NK-92 treated with Interleukin-12 subunit alpha and Interleukin-12 subunit beta, amount 100 ng/mL, for 24 hours (cell line): ENCODE measurements at places on chromosomes 13 and 19.

GRCh38 chr19:28706693-28707092 is 506.3 kb downstream of the UQCRFS1 start:
- no peak for DNase-seq

GRCh38 chr19:51551673-51552432 is 19.2 kb upstream of the ZNF175 start:
- DNase-seq: no peak

DNA sequence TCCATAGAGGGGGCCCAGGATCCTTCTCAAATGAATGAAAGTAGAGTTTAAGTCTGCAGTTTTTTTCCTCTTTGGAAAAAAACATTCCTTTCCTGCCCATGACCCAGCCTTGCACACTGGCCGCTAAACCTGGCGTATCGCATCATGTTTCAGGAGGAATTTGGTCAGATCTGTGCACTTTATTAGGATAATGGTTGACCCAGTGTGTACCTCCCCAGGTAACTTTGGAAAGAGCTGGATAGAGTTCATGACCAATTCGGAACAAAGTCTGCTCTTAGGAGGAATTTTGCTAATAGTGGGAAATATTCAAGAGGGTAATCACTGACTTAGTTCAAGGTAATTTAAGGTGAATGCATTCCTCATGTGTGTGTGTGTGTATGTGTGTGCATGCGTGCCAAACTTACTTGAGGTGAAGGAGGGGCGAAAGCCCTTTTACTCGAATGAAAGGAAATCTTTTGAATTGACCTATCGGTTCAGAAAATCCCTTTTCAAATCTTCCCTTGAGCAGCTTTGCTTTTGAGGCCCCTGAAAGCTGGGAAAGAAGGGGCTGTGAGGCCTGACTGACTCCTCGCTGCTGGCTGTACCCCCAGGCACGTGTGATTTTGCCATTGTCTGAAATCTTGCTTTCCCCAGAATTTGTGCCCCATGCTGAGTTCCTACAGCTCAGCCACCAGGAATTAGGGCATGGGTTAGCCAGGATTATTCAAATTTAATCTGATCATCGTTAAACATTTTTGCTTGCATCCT is 46.3 kb downstream of the SIPA1L3 start:
- no peak for DNase-seq

GRCh38 chr13:73702419-73703071 is 431.7 kb downstream of the KLF12 start:
- DNase-seq: no peak

DNA sequence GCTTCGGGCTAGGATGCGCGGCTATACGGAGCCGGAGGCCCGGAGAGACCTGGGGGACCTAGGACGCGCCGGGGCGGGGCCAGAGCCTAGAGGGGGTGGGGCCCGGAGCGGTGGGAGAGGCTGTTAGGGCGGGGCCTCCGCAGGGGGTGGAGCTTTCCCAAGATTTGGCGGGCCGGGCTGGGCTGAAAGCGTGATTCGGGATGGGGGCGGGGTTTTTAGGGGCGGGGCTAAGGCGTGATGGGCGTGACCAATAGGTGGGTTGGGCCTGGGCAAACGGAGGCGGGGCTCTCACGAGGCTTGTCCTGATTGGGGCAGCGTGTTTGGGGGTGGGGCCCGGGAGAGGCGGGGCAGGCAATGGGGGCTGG is 439 bp downstream of the RAB11B start:
- peak; percentile 90 for DNase-seq

DNA sequence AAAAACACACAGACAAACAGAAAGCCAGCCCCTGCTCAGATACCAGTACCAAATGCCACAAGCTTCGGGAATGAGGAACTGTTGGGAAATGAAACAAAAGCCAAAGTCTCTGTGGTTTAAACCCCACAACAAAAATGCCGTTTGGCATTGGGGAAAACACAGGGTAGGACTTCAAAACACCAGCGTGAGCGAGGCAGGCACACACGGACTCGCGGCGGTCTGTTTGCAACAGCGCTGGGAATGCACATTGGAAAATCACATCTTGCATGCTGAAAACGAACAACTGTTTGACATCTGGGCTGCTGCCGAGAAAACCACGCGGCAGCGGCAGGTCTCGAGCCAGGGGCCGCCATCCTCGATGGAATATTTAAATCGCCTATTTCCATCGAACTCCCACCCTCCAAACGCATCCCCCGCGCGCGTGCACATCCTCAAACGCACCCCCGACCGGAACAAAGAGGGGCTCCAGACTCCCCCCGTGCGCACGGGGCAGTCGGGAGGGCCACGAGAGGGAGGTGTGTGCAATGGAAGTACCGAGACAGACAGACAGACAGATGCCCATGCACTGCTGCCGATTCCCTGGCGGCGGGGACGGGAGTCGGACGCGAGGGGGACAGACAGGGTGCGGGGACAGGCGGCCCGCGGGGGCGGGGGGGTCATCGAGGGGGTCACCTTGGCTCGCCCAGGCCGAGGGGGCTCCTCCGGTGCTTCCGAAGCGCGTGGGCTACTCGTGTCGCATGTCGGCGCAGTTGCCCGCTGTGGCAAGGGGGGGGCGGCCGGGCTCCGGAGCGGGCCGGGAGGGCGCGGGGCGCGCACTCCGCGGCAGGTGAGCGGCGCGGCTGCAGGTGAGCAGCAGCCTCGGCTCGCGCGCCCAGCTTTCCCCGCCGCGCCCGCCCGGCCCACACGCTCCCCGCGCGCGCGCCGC is at the start of gene GPR12:
Gene GPR12, minus strand, starts transcription at position 880 of the 925 bp plus-strand sequence. CDS start 959 bp downstream, outside the sequence.
- DNase-seq: no peak

DNA sequence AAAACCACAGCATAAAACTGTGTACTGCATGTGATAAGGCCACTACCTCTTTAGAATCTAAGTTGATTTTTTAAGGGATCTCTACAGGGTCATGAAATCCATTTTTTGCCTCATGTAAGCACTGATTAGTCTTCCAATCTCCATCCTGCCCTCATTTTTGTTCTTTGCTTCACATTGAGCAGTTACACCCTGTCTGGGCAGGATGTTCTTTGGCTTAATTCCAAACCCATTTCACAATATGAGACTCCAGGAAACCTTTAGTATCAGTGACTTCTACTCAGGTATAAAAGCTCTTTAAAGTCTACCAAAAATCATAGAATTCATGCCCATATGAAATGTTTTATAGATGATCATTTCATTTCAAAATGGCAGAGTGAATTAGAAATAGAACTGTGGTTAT is 592.6 kb downstream of the TBC1D4 start:
- DNase-seq: no peak

DNA sequence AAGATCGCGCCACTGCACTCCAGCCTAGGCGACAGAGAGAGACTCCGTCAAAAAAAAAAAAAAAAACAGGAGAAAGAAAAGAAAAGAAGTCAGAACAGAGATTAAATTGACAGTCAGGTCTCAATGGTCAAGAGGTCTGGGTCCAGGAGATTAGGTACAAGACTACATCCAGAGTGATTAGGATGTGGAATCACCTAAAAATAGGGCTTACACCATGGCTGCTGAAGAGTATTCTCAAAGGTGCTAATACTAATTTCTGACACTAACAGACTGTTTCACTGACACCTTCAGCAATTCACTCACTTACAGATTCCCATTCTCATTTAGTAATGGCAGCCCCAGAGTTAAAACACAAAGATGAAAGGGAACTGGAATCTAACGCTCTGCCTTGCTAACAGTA is 91.7 kb downstream of the TBC1D4 start:
- no peak for DNase-seq

GRCh38 chr19:5229778-5230335 is 110.8 kb downstream of the PTPRS start:
- DNase-seq: no peak

DNA sequence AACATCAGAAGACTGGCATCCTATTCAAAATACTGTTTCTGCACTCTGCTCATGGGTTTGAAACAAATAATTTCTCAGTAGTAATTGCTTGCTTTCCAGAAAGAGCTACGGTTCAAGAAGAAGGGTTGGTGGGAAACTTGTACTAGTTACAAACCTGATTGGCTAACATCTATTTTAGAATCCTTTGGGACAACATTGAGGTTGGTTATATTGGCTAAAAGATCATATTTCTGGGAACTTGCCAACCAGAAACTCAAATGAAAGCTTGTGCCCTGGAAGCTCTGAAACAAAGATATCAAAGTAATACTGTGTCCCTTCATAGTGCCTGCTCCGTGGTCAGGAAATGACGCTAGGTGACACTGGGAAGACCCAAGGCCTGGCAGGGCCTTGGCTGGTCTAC is 141.7 kb downstream of the LACC1 start:
- DNase-seq: no peak

- no peak for DNase-seq
These were observed 59.1 kb downstream of the DOCK9 start for GRCh38 chr13:98918771-98919170.

GRCh38 chr19:33799476-33799875 is 2.8 kb downstream of the KCTD15 start:
- DNase-seq: no peak

GRCh38 chr19:2592824-2593223 is 109.7 kb downstream of the GNG7 start:
- DNase-seq: no peak

DNA sequence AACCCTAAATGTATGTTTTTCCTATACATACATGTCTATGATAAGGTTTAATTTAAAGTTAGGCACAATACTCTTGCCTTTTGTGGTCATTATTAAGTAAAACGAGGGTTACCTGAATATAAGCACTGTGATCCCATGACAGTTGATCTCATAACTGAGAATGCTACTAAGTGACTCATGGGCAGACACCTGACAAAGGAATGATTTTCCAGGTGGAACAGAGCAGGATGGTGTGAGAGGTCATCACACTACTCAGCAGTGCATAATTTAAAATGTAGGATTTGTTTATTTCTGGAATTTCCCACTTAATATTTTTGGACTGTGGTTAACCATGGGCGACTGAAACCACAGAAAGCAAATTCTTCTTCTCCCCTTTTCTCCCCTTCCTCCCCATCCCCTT is 178.9 kb downstream of the UGGT2 start:
- DNase-seq: no peak

- DNase-seq: no peak
These were observed 2.1 kb upstream of the PDCD2L start for GRCh38 chr19:34402074-34402600.

- no peak for DNase-seq
These were observed 46.8 kb downstream of the C13orf46 start for GRCh38 chr13:113926951-113927660.

DNA sequence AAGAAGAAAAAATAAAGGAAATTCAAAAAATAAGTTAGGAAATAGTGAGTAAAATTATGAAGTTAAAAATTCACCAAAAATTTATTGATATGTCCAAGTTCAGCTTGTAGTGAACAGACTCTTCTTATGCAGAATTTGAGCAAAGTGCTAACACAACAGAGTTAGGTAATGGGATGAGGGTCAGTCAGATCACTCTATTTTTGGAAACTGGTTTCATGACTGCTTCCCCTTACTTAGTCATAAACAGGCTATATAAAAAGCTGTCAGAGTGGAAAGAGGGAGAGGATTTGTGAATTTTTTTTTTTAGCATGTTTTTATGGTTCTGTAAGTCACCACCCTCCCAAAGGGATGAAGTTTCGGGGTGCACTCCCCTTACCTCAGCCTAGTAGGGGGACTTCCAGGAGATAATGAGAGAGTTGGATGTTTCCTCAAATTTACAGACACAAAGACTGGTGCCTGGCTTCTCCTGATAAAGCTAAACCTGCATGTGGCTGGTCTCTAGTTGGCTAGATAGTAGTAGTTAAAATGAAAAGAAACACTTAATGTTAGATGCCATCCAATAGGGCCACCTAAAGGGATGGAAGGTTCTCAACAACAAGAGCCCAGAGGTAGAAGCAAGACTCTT is 4.5 kb downstream of the CPB2 start:
- no peak for DNase-seq

DNA sequence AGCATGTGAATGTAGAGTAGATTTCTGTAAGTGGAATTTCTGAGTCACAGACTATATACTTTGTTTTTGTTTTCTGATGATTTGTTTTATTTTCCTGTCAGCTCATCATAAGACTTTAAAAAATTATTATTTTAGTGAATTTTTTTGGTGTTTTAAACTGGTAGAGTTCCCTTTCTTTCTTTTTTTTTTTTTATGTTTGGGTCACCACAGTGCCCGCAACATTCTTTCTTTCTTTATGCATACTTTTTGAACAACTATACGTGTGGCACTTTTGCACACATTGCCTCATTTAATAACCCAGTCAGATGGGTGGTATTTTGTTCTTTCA is 46.0 kb downstream of the WDFY2 start:
- no peak for DNase-seq

DNA sequence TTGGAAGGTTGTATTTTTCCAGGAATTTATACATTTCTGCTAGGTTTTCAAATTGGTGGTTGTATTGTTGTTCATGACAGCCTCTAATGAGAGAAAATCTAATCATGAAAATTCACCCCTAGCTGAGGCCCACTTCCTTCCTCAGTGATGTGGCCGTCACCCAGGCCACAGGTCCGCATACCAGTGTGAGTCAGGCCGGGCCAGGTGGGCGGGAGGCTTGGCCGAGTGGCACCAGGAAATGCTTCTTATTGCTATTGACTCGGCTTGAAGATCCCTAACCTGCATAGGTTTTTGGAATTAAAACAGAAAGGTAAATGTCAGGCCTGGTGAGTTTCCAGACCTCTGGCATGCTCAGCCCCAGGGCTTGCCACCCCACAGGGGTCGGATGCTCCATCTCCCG is 88.7 kb downstream of the SCGB2B2 start:
- DNase-seq: no peak

- DNase-seq: no peak
These were observed 73.6 kb downstream of the ATP7B start for GRCh38 chr13:51937320-51938290.

DNA sequence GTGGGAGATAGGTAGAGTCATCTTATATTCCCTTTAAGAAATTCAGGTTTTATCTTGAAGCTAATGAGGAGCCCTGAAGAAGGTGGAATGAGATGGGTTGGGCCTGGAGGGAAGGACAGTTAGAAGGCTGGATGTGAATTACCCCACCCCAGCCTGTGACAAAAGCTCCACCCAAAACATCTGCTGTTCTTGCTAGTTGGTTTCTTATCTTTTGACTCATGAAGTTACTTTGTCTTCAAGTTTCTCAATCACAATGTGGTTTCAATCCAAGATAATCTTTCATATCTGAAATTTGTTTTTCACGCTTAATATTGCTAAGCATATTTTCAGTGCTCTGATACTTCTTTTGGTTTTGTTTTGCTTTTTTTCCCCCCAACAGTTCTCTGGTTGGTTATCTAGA is 38.3 kb upstream of the HMGB1 start:
- no peak for DNase-seq
